ENCODE measurements at places on chromosomes 16 and 17.
A peak's percentile ranks its signal among the peaks of the same experiment; 100 is the strongest.

- no peak for DNase-seq
Observed at GRCh38 chr16:68289621-68290329, 21.0 kb downstream of the SLC7A6OS start.

DNA sequence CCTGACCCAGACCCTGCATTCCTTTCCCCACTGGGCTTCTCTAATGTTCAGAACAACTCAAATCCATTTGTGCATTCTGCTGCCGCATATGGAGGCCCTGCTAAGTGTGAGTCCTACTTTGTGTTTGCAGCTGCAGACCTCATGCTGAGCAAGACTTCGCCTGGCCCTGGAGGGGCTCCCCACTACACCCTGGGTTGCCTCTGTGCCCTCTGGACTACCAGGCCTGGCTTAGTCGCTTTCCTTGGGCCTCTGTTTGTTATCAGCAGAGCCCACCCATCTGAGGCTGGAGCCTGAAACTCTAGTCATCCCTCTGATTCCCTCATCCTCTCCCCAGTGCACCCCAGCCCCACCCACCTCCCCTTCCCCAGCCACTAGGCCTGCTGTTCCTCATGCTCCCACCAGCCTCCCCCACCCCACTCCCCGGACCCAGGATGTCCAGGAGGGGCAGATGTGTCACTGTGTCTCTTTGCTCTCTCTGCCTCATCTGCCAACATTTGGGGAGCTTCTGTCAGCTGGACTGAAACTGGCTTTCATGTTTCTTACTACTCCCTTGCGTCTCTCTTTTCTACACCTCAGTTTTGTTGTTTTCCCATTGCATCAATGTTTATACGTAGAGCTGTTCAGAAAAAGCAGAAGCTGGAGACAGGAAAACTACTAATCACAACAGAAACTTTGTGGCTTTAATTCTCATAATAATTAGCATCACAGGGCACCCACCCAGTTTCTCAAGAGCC, 17.9 kb upstream of the CD300E start:
- no peak for DNase-seq

- no peak for DNase-seq
Observed at GRCh38 chr17:82334622-82335394, 1.2 kb upstream of the SECTM1 start.

- DNase-seq, result peak; percentile 48
Observed at GRCh38 chr16:11396241-11397048, 51.2 kb downstream of the RMI2 start.

DNA sequence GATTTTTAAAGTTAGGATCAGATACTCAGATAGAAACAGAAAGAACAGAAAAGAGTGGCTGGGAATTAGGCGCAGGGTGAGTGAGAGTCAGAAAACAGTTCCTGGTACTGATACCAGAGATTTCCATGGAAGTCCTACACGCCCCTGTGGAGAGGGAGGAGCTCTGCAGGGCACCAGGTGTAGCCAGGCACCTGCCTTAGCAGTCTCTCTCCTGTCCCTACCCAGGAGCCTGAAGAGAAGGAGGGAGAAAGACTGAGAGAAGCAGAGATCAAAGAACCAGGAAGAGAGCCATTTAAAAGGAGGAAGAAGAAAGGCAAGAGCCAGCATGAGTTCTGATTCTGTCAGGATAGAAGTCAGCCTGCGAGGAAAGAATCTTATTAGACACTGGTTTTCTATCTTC, 65.0 kb downstream of the CBLN1 start:
- DNase-seq, result no peak

DNA sequence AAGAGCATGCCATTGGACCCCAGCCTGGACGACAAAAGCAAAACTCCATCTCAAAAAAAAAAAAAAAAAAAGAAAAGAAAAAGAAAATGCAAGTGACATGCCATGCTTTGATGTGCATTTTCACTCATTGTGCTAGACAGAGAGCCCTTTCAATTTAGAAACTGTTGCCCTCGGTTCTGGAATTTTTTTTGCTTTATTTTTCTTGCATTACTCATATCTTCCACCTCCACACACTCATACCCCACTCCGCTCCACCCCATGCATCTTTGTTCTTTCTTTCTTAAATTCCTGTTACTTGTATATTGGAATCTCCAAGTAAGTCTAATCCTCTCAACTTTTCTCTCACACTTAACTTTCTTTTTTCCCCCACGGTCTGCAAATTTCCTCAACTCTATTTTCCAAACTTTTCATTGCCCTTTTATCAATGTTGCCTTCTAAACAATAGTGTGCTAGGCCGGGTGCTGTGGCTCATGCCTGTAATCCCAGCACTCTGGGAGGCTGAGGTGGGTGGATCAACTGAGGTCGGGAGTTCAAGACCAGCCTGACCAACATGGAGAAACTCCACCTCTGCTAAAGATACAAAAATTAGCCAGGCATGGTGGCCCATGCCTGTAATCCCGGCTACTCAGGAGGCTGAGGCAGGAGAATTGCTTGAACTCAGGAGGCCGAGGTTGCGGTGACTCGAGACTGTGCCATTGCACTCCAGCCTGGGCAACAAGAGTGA, 16.8 kb upstream of the SUZ12 start:
- no peak for DNase-seq

DNA sequence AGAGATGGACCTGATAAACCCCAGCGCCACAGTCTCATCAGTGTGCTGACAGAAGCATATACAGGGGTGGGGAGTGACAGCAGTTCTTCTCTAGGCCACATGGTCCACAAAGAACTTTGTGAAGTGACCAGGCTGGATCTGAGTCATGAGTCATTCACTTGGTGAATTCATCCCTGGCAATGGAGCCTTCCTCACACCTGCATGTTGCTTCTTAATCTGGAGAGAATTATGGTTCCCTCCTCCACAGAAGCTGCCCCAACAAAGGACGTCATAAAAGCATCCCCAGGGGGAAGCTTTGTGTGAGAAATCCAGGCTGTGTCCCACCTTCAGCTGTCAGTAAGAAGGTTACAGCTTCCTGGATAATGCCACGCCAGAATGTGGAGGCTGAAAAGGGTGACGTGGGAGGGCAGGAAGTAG, 215.6 kb upstream of the MAF start:
- DNase-seq, result no peak

DNA sequence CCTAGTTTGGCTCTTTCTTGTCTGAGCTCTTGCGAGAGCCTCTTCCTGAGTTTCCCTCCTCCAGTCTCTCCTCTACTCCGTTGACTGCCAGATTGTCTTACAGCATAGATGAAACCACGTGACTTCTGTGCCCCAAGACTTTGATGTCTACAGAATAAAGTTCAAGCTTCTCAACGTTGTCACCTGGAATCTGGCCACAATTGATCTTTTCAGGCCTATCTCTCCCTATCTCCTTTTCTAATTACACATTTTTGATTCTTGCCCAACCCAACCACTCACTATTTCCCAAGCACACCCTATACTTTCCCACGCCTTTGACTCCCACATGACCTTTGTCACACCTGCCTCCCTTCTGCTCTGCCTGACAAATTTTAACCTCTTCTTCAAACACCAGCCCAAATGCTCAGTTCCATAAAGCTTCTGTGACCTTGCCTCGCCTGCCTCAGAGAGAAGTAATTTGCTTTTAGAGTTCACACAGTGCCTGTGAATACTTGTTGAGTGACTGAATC, 52.4 kb upstream of the PMFBP1 start:
- DNase-seq, result no peak

GRCh38 chr16:50989047-50989446, 162.0 kb downstream of the SALL1 start:
- DNase-seq, result no peak

DNA sequence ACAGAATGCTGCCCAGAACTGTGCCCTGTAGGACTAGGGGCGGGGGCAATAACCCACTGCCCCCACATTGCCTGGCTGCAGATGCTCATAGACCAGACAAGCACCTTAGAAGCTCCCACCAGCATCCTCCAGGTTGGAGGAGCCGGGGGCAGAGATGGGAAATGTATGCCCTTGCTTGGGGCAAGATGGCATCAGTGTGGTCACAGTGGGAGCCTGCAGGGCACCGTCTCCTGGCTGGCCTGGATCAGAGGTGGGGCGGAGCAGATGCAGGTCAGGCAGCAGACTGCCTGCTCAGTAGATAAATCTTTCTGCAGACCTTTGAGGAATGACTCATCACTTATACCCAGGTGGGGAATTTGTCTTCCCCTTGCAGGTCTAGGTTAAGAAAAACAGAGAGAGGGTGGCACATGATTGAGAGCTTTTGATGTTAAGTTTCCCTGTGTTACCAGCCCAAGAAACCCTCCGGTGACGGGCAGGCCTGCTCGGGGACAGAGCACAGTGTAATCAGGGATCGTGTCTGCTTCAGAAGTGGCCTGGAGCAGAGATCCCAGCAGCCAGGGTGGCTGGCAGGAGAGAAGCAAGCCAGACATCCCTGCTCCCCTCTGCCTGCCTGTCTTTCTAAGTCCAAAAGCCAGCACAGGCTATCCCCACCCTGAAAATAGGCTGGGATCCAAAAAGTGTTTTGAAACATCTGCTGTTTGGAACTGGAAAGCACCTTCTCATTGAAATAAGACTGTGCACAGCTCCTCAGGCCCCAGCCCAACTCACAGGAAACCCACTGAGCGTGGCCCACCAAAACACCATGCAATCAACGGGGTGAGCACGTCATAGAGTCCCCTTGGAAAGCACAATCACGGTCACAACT, 50.7 kb upstream of the RPL38 start:
- DNase-seq, result no peak

DNA sequence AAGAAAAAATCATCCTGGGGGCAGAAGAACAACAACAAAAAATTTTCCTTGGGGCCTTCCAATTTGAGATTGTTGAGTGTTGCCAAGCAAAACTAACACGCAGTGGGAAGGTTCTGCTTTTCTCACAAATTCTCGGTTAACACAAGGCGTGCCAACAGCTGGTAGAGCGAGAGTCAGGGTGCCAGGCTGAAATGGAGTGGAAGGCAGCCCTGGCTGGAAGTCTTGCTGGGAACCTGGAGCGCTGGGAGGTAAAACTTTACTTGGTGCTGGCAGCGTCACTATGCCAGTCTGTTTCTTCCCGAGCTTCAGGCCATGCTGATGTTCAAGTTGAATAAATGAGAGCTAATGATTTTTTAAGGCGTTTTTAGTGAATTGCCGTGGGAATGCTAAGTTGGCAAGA, 189.4 kb downstream of the WWOX start:
- no peak for DNase-seq

- no peak for DNase-seq
Observed at GRCh38 chr16:12010388-12011251, 34.1 kb downstream of the SNX29 start.

GRCh38 chr17:69913616-69914015, 161.4 kb upstream of the KCNJ16 start:
- DNase-seq, result no peak

- DNase-seq, result no peak
Observed at GRCh38 chr16:77433146-77433545, 1.7 kb downstream of the ADAMTS18 start.

GRCh38 chr17:81261582-81262336, 22.6 kb downstream of the NDUFAF8 start:
- DNase-seq, result no peak

DNA sequence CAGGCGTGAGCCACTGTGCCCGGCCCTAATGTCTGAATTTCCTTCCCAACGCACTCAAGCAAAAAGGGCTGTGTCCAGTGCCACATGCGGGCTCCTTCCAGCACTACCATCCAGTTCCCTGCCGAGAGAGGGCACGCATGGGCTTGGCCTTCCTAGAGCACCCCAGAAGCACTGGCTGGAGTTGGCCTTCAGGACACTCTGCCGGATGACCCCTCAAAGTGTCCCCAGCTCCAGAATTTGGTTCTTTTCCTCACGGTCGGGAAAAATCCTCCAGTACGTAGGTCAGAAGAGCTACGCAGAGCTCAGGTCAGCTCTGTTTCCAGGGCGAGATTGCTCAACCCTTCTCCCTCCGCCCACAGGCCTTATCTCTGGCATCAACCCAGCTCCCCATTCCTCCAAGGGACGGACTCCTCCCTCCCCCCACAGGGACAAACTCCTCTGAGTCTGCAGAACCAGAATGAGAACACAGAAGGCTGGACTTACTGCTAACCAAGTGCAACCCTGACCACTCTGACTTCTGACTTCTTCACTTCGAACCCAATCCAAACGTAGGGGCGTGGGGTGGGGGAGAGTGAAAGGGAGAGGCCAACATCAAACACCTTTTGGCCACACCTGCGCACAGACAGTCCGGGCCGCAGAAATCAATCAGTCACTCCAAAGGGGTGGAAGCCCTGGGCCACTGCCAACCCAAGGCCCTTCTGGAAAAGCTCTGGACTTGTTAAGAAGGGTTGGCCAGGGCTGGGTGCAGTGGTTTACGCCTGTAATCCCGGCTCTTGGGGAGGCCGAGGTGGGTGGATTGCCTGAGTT, 3.6 kb downstream of the CDC42EP4 start:
- peak; percentile 93 for DNase-seq

DNA sequence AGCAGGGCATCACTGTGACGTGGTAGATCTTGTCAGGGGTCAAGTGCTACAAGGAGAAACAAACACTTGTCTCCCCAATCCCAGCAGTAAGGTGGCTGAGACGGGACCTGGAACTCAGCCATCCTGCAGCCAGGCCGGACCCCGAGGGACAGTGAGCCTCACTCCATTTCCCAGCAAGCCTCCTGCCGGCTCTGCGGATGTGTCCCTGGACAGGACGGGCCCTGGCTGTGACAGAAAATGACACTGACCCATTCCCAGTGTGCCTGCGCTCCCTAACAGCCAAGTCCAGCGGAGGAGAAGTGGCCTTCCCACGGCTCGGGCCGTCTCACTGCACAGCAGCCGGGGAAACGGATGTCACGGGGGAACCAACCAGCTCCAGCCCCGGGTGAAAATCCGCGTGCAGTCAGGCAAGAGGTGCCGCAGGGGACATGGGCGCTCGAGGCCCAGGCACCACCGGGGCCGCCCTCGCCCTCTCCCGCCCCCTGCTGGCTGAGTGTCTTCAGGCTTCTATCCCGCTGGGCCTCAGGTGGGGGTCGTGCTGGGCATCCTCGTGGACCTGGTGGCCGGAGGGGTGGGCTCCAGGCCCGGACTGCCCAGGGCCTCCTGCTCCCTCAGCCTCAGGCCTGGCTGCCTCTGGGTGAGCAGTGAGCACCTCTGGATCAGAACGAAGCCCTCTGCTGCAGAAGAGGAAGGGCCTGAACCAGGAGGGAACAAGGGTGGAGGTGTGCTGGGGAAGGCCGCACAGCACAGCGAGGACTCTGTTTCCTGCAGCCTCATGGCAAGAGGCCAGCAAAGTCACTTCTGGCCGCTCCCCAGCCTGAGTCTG, 6.7 kb downstream of the HAGHL start:
- DNase-seq, result no peak

GRCh38 chr17:44384823-44385286, 4.6 kb downstream of the ITGA2B start:
- no peak for DNase-seq

DNA sequence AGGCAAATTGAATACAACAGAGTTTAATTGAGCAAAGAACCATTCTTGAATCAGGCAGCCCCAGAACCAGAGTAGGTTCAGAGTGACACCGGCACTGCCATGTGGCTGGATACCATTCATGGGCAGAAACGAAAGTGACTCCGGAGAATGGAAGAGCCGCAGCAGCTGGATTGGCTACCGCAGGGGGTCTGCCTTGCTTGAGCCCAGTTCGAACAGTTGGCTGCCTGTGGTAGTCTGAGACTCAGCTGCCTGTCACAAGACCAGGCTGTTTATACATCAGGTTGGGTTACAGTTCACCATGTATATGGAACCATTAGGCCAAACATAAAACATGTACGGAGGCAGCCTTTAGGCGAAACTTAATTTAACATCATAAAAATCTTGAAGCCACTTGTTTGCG, 205.2 kb upstream of the CHMP6 start:
- no peak for DNase-seq

Data from RCC 7860 (cell line).